ENCODE measurements at places on chromosomes 3 and 15.

GRCh38 chr3:181859518-181859917 lies 147.8 kb downstream of the SOX2 start:
- DNase-seq: peak; percentile 54

DNA sequence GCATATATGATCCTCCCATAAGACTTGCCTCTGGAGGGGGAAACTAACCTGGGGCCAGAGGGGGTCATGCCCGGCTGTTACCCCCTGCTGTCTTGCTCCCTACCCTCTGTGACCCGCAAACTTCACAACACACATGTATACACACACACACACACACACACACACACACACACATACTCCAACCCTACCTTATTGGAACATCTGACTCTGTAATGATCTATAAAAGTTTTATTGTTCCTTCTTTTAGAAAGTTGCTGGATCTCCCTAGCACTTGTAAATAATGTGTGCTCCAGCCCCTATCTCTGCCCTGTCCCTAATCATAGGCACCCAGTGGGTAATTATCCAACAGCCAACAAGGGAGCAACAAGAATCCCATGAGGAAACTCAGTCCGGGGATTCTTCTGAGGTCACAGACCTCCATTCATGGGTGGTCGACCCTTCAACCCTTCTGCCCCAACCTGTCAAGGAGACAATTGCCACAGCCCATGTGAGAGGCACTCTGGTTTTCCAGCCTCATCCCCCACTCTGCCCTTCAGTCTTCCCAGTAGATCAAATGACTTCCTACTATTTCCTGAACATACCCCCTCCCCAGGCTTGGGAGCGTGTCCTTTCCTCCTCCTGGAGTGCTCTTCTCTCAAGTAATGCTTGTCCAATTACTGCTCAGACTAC lies 14.0 kb upstream of the TPM1 start:
- no peak for DNase-seq

DNA sequence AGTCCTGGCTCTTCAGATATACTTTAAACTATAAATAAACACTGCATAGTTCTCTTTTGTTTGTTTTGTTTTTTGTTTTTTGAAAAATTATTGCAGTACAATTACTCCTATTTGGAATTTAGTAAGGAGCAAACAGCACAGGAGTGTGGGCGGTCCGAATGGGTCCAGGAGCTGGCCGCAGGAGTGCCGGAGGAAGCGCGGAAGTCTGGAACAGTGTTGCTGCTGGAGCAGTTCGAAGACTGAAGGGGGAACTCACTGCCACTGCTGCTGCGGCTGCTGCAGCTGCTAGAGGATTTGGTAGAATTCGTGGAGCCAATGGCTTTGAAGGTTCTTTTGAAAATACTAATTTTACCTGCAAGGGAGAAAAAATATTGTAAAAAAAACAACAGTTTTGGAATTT lies 329.9 kb downstream of the ZNF385D start:
- DNase-seq: no peak

- no peak for DNase-seq
These were observed 184.1 kb downstream of the LRTM1 start for GRCh38 chr3:54743755-54744154.

DNA sequence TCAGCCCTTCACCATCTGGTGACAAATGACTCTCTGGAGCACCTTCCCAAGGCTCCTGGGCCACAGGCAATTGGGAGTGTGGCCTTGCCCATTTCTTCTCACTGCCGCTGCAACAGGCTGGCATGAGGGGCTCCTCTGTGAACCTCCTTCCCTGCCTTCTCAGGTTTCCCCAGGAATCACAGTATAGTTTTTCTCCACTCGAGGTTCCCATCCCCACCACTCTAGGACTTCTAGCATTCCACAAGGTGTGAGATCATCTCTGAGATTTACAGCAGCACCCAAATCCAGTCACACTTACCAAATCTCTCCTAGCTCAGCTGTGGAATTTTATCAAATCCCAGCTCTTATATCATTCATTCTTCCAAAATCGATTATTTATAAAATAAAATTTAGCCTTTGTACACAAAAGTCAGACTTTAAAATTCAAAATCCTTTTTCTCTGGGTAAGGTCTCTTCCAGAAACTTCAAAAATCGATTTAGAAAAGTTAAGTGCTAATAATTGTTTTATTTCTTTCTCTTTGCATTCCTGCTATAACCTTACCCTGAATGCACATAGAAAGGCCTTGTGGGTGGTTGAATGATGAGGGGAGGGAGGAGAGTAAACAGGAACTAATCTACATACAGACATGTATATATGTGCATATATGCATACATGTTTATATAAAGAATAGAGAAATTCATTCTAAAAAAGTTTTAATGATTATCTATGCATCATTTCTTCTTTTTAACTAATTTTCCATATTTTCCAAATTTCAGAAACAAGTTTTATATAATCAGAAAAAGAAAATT lies 18.9 kb upstream of the ATP13A4 start:
- no peak for DNase-seq

GRCh38 chr15:35308802-35309201 lies 223.7 kb upstream of the NANOGP8 start:
- DNase-seq: no peak

GRCh38 chr3:151218136-151218535 lies 15.1 kb upstream of the GPR171 start:
- no peak for DNase-seq

GRCh38 chr3:78822726-78823125 lies 945.1 kb downstream of the ROBO1 start:
- no peak for DNase-seq

- DNase-seq: no peak
These were observed 691.5 kb upstream of the CCDC54 start for GRCh38 chr3:106685745-106686144.

- DNase-seq: no peak
These were observed 37.6 kb downstream of the ABTB1 start for GRCh38 chr3:127710155-127710941.

- DNase-seq: no peak
These were observed 94.7 kb downstream of the MYH15 start for GRCh38 chr3:108415661-108416060.

DNA sequence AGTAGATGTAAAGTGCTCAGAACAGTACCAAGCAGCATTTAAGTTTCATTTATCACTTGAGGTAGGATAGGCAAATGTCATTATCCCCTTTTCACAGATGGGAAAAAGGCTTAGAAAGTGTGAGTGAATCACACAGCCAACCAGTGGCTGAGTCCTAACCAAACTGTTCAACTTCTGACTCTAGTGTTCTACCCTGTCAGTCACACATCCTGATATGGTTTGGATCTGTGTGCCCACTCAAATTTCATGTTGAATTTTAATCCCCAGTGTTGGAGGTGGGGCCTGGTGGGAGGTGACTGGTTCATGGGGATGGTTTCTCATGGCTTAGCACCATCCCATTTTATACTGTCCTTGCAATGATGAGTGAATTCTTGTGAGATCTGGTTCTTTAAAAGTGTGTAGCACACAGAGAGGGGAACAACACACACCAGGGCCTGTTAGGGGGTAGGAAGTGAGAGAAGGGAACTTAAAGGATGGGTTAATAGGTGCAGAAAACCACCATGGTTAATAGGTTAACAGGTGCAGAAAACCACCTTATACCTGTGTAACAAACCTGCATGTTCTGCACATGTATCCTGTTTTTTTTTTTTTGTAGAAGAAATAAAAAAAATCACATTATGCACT lies 304.7 kb downstream of the SUCLG2 start:
- no peak for DNase-seq

GRCh38 chr3:36764704-36765038 lies 318 bp upstream of the DCLK3 start:
- DNase-seq: no peak

DNA sequence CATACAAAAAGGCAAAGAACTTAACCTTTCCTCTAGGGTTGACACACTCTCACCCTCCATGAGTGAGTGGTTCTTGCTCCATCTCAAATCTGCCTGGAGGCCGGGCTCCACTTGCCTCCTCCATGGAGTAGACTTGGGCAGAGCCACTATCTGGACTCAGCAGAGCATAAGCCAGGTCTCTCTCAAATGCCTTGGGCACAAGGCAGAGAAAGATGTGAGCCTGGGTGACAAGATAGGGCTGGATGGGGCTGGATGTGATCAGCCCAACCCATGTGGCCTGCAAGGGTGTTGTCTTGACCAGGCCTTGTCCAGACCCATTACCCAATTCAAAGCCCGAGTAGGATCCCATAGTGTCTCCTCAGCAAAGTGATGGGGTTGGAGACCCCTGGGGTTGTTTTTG lies 4.2 kb upstream of the RPL29 start:
- DNase-seq: no peak

DNA sequence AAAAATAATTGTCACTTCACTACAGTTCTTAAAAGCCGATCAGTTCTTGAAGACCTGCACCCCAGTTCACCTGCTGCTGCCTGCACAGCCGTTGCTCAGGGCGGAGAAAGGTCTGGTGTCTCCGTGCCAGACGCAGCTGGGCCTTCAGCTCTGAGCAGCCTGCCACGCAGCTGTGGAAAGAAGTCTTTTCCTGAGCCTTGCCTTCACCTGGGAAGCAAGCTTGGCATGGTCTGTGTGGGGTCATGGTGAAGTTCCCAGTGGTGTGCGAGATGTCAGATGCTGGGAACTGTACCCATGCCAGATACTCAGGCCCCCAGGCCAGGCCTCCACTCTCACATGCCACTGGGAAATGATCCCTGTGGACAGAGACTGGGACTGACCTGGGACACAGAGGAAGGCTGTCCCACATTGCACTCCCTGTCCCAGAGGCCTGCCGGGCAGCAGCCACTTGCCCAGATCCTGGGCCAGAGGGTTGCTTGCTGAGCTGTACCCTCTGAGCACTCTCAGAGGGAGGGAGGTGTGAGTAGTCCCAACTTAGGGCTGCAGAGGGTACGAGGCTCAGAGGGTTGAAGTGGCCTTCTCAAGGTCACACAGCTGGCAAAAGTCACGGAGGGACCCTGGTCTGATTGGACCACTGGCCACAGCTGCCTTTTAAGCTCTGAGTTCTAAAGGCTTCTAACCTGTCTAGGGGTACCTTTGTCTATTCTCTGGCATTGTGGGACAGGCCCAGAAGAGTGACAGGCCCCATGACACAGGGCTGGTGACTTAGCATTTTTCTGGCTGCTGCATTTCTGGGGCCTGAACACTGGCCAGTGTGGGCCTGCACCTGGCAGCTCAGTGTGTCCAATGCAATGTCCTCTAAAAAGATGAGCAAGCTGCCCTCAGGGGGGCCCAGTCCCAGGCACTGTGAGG lies 55.4 kb downstream of the KLF13 start:
- no peak for DNase-seq

DNA sequence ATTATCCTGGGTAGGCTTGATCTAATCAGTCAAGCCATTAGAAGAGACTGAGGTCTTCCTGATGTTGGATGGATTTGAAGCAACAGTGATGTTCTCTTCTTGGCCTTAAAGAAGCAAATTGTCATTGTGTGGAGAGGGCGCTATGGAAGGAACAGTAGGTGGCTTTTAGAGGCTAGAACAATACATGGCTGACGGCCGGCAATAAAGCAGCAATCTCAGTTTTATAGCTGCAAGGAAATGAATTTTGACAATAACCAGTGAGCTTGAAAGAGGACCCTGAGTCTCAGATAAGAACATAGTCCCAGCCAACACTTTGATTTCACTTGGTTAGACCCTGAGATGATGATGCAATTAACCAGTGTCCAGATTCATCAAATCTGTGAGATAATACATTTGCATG lies 302.1 kb downstream of the NSUN3 start:
- DNase-seq: no peak

DNA sequence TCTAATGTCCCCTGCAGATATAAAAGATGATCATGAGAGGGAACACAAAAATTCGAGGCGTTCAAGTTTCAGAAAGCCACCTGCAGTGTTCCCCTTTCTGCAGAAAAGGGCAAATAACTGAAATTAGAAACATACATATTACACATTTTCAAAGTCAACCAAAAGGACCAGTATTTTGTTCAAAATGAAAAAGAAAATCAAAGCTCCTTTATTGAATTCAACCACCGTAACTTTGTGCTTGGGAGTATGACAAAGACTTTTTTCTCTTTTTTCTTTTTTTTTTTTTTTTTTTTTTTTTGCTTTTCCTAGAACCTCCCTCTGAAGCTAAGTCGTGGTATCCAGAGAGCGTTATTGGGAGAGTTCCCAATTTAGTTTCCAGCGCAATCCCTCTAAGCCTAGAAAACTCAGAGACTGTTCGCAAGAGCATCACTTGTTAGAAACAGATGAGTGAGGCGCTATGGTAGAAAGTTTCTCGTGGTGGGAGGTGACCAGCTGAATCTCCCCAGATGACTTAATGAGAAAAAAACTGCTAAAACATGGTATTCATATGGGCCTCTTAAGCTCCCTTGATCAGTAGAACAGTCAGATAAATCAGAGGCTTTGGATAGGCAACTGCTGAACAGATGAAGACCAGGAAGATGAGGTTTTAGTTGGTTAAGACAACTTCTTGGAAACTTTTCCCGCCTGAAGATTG lies 77.4 kb downstream of the MB21D2 start:
- no peak for DNase-seq

- DNase-seq: no peak
These were observed 17.7 kb downstream of the RYK start for GRCh38 chr3:134232951-134233350.

DNA sequence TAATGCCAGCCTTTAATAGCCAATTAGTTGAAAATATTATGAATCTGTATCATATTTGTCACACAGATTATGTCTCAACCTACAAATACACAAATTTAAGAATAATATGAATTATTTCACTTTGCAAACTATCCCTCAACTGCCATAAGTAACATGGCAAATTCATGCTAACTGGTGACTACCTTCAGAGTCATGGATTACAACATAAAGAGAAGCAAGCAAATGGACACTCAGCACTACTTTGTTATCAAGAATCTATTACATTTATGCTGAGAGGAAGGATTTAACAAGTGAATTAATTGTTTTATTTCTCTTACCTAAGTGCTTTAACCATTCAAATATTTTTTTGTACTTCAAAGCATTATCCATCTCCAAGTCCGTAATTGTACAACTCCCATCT lies 103.1 kb upstream of the BCL6 start:
- DNase-seq: no peak

DNA sequence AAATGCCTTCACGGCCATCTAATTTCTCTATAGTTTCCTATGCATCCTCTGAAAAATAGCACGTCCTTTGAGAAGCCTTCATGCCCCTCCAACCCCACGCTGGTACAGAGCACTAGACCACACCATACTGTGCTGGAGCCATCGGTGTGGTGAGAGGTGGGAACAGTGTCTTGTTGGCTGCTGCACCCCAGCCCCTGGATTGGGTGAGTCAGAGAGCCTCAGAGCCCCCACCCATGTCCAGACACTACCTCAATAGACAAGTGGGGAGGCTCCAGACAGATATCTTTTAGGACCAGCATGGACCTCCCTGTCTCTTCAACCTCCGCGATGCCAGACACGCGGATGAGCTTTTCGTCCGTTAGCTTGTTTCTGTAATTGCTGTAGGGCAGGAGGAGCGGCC lies 12.1 kb upstream of the TGM5 start:
- no peak for DNase-seq

DNA sequence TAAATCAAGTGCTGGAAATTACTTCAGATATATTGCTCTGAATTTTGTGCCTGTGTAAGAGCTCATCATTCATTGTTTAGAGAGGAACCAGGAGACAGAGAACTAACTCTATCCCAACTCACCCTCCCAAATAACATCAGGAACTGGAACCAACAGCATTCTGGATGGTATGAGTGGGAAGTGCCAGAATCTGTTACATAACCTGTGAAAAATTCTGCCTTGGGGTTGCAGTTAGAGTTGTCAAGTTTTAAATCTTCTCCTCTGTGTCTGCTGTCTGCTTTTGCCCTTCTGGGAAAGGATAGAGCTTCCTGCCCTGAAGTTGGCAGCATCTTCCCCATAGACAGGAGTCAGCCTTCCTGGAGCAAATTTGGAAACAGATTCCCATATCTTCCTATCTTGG lies 41.2 kb downstream of the TIMP4 start:
- no peak for DNase-seq

GRCh38 chr3:8739757-8740504 lies 6.3 kb downstream of the CAV3 start:
- no peak for DNase-seq

- DNase-seq: no peak
These were observed 384.9 kb upstream of the THBS1 start for GRCh38 chr15:39195961-39196486.

Measured in H1 (cell line).